ENCODE measurements at places on chromosomes 1 and 21.

DNA sequence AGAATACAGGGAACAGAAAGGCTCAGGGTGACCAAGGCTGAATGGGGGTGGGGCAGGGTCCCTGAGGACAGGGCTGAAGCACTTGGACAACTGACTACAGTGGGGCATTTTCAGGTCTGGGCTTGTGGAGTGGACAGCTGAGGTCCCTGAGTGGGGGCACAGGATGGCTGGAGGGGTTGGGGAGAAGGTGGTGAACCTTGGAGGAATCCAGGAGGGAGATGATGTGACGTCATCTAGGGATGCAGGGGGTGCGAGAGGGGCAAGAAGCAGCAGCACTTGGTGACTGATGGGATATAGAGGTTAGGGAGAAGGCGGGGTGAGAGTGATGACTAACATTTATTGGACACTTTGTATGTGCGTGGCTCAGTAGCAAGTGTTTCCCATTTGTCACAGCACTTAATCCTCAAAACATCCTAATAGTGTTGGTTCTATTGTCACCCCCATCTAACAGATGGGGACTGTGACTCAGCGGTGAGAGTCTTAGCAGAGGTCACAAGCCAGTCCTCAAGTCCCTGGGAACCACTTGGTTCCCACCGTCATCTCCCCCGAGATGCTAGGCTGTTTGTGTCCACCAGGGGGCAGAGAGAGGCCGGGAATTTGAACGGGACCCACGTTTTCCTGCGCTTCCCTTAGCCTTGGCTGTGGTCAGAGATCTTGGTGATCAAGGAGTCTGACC is 27.9 kb upstream of the BMP8B start:
- DNase-seq, result peak; percentile 59

GRCh38 chr1:169018751-169019150 is 87.7 kb upstream of the ATP1B1 start:
- no peak for DNase-seq

DNA sequence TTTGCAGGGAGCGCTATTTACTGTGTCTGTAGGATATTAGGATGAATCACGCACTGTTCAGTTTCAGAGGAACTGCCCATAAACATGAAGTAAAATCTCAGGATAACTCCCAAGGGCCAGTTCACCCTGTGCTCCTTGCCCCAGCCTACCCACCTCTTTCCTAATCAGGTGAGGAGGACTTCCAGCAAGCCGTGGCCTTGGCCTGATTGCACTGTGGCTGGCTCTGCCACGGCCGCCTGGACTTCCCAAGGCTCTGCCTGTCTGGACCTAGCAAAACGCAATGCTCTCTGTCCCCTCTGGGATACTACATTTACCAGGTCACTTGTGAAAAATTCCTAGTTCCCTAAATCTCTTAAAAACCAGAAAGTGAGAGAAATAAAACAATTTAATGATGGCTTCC is 7.4 kb upstream of the ASCL5 start:
- DNase-seq, result no peak

GRCh38 chr1:10325521-10325920 is 73.3 kb upstream of the PGD start:
- no peak for DNase-seq

- DNase-seq, result no peak
Observed at GRCh38 chr1:162389021-162389818, 7.7 kb downstream of the C1orf226 start.

- peak; percentile 14 for DNase-seq
Observed at GRCh38 chr1:155975375-155976061, 2.8 kb downstream of the ARHGEF2 start.

- no peak for DNase-seq
Observed at GRCh38 chr1:39243302-39243701, 38.8 kb downstream of the MACF1 start.

- DNase-seq, result no peak
Observed at GRCh38 chr1:1183833-1184775, 10.4 kb downstream of the TTLL10 start.

DNA sequence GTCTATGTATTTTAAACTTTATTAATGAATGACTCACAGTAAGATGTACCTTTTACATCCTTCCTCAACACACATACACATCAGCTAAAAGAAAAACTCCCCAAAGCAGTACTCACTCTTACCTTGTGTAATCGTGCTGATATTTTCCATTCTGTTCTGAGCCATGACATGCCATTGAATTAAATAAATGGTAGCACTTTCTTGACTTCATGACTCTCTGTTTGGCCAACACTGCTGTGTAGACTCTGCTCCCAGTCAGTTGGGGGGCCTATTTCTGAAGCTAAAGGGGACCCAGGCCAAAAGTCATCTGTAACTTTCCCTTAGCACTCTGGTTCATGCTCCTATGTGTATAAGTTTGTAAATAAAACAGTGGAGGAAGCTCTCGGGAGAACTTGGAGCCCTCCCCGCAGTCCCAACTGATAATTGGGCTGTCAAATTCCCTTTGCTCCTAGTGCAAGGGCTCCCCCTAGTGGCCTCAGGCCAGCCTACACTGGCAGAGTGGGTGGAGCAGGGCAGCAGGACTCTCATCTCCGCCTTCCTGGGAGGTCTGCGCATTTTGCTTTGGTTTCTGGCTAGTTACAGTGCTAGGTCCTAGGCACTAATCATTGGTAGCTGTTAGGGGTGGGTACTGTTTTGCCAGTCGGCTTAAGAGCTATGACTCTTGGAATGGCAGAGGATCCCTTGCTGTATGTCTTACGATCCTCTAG is 1.7 kb upstream of the FYB2 start:
- peak; percentile 56 for DNase-seq

- DNase-seq, result no peak
Observed at GRCh38 chr1:7738044-7738443, 33.1 kb upstream of the VAMP3 start.

GRCh38 chr1:223344491-223344890 is 19.5 kb downstream of the SUSD4 start:
- no peak for DNase-seq

DNA sequence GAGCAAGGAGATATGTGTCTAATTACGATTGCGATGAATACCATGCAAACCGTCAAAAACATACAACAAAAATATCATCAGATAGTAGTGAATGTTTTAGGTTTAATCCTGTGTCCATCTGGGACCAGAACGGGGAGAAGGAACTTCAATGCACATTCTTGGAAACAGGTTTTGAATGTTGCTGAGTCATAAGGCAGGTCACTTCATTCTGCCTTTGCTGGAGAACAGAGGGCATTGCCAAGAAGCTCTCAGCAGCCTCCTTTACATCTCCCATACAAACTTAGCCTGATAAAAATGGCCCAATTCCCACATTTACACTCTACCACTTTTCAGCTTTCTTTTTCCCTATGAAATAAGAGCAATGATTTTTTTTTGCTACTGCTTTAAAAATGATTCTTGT is 78.0 kb upstream of the KCNJ6 start:
- DNase-seq, result no peak

GRCh38 chr1:10521537-10522157 is 46.9 kb downstream of the PEX14 start:
- DNase-seq, result no peak

GRCh38 chr1:176820391-176821031 is 344.0 kb downstream of the ASTN1 start:
- DNase-seq, result no peak

DNA sequence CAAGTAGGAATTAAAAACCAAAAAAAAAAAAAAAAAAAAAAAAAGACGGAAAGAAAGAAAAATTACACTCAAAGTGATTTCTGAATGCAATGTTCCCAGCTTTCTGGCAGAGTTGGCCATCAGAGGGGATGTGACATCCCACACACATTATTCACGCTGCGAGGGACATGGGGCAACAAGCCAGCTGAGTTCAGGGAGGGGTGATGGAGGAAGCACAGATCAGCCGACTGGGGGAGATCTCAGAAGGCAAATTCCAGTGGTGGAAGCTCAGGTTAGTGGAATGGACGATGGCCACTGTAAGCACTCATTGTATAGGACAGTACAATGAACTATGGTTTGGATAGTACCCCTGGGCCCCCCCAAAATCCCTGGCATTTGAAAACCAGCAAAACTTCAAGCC is 311.9 kb downstream of the PCP4 start:
- no peak for DNase-seq

GRCh38 chr21:42350318-42350910 is 380 bp downstream of the TFF2 start:
- no peak for DNase-seq

- DNase-seq, result no peak
Observed at GRCh38 chr1:150966011-150966410, 8.6 kb downstream of the CERS2 start.

- DNase-seq, result no peak
Observed at GRCh38 chr1:63924600-63924999, 150.8 kb downstream of the ROR1 start.

DNA sequence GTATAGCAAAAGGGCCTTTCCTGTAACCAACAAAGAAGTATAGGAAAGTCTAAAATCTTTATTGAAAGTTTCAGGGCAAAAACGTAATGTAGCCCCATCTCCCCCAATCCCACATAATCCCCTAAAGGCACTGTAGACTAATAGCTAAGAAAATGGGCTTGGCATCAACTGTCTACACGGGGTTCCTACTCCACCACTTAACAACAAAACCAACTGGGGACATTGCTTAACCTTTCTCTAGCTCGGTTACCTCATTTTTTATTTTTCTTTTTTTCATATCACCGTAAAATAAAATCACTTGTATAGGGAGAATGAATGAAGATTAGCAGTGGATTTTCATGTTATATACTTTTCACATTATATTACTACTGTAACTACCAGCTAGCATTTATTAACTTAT is 12.3 kb downstream of the MACF1 start:
- DNase-seq, result no peak

DNA sequence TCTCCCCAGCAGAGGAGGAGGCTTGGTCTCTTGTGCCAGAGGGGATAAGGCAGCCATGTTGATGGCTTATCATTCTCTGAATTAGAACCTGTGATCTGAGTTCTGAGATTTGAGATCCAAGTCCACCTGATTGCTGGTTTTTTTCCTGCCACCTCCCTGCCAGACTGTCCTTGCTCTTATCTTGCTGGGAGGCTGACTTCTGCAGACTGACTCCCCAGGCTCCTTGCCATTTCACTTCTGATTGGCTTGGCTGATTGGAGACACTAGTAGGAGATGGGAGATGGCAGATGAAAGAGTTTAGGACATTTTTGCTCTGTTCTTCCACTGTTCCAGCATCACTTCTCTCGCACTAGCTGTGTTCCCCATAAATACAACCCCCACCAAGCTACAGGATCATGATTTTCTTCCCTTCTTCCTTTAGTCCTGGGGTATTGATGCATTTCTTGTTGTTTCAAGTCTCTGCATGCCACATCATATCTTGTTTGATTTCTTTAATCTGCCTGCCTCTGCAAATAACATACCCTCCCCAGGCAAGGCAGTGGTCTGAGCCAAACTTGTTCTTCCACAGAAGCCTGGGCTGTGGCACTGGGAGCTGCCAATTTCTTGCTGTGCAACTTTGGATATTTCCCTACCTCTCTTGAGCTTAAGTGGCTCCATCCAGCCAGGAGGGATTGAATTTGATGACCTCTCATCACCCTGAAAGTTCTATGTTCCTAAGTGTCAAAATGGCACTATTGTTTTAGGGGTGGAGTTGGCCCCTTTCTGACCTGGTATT is 963 bp upstream of the CYP4B1 start:
- no peak for DNase-seq

DNA sequence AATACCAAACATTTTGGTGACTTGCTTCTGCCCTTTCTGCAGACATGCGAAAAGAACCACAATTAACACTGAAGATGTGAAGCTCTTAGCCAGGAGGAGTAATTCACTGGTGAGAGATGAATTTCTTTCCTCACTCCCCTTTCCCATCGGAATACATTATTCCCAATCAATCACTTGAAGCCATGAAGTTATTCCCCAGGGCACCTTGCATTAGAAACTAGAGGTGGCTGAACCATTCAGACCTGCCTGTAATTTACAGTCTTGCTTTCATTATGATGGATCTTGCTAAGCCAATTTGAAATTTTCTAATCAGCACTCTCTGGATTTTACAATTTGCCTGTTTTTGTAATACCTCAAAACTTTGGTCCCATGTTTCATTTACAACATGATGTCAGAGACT is 9.5 kb upstream of the CORT start:
- no peak for DNase-seq

- no peak for DNase-seq
Observed at GRCh38 chr1:166840309-166841274, 1.3 kb downstream of the POGK start.

- DNase-seq, result no peak
Observed at GRCh38 chr1:118841521-118841920, 146.6 kb downstream of the TBX15 start.

- DNase-seq, result no peak
Observed at GRCh38 chr1:112048421-112048820, 59.0 kb upstream of the KCND3 start.

DNA sequence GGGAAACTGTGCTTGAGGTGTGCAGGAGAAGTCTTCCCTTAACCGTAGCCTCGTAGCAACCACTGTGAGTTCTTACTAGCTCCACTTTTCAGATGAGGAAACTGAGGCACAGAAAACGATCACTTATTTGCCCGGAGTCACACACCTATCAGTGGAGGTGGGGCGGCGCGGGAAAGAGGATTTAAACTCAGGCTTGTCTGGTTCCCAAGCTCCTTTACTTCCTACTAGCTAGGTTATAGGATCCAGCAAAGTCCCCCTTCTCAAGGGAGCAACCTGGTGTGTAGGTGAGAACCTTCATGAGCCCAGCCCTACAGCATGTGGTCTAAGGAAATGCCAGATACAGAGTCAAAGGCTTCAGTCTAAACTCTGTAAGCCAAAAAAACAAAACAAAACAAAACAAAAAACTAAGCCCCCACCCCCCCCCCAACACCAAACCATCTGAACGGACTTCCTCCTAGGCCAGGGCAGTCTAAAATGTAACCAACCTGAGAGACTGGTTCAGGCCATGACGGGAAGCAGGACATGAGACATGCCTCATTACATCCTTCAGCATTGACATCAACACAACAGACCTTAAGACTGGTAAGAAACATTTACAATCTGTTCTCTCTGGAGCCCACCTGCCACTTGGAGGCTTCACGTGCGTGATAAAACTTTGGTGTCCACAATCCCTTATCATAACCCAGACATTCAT is 709 bp upstream of the FBXO42 start:
- DNase-seq, result no peak

DNA sequence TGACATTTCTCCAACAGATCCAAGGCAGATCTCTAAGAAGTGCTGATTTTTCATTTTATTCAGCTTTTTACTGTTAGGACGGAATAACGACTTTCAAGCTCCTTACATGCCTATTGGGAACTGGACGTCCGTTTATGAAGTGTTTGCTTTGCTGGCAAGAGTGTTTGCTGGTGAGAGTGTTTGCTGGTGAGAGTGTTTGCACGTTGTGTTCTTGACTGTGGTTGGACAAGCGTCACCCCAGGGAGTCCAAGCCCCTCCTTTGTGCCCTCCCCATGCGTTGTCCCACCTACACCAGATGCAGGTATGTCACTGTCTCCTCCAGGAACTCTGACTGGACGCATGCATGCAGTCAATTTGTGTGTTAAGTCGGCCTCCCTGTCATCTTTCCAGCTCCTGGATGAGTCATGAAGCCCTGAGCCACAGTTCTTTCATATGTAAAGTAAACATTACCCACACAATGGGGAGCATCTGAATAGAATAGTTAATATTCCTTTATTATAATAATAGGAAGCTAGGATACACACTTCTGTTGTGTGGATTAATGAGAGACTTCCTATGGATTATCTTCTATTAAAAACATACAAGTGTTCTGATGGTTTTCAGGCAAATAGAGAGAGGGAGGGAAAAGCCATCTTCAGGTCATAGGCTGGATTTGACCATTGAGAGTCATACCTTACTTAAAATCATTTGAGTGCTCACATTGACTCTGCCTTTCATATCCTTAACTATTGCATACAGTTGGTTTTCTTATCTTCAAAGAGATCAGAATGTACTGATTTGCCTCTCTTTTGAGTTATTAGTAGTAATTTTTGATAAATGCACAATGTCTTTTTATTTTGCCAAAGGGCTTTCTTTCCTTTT is 119.2 kb downstream of the GALNT2 start:
- DNase-seq, result no peak

All from natural killer cell (primary cell).